ENCODE measurements at places on chromosomes 7 and 10.

GRCh38 chr10:84333864-84334451, 5.6 kb downstream of the CCSER2 start:
- peak; percentile 39 for DNase-seq

DNA sequence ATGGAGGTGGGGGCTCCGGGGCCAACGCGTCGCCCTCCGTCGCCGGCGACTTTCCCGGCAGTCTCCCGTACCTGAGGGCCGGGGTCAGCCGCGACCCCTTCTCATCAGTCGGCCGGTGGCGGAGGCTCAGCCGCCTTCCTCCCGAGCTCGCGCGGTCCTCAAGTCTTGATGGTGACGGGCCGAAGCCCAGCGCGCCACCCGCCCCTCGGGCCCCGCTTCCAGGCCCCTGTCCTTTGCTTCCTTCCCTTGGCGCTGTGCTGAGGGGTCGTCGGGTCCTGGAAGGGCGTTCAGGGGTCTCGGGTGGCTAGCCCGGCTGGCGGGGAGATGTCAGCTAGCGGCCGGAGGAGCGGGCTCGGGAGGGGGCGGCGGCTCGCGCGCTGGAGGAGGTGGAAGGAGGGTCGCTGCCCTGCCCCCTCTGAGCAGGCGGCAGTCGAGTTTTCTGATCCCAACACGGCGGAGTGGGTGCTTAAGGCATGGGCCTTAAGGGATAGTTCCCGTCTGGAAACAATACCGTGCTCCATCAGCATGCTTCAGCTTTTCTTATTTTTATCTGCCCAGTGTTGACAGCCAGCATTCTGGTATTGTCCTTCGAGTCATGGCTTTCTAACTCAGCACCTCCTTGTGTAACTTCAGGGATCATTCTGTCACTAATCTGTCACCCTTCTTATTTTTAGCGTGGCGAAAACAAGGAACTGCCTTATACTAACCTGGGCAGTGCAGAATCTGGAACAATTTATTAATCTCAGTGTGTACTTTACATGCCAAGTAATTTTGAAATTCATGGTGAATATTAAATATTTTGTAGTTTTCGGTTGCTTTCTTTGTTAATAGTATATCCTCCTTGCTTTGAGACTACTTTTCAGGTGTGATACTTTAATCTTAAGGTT, 748 bp downstream of the PHTF2 start:
- peak; percentile 44 for DNase-seq

GRCh38 chr7:55570939-55571338, 1.4 kb downstream of the VOPP1 start:
- no peak for DNase-seq

DNA sequence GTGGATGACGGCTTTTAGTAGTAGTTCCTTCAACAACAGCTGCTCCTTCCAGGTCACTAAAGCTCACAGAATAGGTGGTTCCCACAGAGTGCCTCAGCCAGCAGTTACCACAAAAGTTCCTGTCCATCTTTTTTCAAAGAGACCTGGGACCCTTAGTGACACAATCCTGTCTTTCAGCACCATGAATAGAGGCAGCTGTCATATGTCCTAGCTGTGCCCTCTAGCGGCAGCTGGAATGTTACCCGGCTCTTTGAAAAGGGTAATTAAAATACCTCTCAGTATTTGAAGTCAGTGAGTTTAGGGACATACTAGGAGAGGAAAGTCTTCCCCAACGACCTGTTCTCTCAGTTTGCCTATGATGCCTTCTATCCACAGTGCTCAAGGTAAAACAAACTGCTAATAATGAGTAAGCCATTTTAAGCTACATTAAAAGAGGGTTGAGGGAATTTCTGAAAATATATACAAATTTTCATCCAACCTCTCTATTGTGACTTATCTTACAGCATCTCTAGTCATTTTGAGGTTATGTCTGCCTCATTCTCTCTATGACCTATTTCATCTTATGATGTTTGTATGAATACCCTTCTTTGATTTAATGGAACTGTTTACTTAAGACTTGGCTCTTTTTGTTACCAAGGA, 290.8 kb downstream of the NXPH1 start:
- DNase-seq, result no peak

DNA sequence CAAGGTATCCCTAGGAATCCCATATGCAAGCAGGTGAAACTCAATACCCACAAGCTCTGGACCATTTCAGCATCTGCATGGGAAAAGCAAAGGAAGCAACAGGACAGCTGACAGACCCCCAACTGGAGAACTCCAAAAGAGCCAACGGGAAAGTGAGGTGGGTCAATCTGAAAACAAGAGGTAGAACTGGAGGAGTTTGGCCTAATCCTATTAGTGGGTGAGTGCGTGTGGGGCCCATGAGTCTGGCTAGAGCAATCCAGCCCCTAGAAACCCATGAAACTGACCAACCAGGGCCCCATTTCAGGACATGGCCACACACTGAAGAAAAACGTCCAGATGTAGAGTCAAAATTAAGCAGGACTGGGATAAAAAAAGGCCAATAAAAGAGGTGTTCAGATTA, 26.6 kb upstream of the WNT8B start:
- no peak for DNase-seq
